Stimulated activated CD4-positive, alpha-beta T cell treated with anti-CD3 and anti-CD28 coated beads, Interleukin-15, amount 100 ng/mL, for 24 hours (primary cell): ENCODE measurements at places on chromosomes 3 and 15.

GRCh38 chr3:113070681-113071113, 79.9 kb downstream of the GTPBP8 start:
- DNase-seq = no peak

- no peak for DNase-seq
Observed at GRCh38 chr3:165855581-165855980, 18.4 kb upstream of the BCHE start.

GRCh38 chr3:146326875-146327543, 76.1 kb upstream of the PLSCR4 start:
- no peak for DNase-seq

DNA sequence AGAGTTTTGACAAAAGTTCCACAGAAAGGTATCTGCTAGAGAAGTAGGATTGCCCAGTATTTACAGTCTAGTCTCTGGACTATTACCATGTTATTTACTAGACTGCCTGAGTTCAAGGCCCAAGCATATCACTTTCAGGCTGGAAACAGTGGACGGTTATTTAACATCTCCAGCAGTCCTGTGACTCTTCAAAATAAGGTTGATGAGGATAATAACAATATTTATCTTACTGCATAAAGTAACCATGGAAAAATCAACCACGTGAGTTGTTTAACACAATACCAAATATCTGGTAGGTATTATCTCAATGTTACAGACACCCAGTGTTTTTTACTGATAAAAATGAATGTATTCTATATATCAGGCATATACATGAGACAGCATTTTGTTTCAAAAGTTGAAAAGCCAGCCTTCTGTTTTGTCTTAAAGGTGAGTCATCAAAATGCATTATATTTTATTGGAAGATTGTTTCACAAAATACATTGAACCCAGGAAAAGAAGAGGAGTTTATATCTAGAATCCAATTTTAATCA, 535.8 kb downstream of the TBL1XR1 start:
- DNase-seq = no peak
